ENCODE measurements at places on chromosomes 6 and 20. TPM values are rescaled to one million over a fixed set of nuclear protein-coding genes. Genes with fewer than 3 reads are reported as not detected.

SLPI gene
- total RNA-seq = not detected

RBBP8NL gene
- total RNA-seq = not detected

BCL2L1 gene
- 42.5 TPM for total RNA-seq

HBS1L gene
- 70.1 TPM for total RNA-seq

MRPS10 gene
- 31.7 TPM for total RNA-seq

Measured in temporal lobe (tissue), 4 donors.